ENCODE measurements at places on chromosomes 6 and 20.

DNA sequence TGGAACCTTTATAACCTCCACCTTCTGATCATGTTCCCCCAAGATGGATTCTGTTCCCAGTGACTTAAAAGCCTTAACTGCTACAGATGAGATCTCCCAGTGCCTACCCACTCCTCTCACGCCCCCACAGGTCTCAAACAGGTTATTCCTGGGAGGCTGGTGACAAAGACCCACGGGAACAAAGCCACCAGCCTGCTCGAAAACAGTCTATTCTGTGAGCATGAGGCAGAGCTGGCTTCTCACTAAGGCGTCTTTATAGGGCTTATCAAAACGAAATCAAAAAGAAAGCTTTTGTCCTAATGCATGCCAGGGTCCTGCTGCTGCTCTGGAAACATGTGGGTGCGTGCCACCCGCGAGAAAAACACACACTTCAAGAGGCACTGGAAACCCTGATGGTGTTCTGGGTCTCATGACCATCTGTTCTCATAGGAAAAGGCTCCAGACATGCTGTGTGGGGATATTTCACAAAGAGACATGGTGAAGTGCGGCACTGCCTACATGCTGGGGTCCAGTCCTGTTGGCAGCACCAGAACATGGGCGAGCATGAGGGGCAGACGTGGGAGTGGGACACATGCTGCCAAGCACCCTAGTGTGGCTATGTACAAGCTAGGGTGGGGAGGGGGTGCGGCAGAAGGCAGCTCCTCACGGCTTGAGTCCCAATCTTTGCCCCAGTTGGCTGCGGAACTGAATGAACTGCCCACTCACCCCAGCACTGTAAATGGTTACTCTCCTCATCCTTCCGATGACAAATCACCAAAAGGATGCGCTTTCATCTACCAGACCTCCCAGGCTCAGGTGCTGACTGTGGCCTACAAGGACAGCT is 2.1 kb downstream of the FKBP1A start:
- DNase-seq = no peak

DNA sequence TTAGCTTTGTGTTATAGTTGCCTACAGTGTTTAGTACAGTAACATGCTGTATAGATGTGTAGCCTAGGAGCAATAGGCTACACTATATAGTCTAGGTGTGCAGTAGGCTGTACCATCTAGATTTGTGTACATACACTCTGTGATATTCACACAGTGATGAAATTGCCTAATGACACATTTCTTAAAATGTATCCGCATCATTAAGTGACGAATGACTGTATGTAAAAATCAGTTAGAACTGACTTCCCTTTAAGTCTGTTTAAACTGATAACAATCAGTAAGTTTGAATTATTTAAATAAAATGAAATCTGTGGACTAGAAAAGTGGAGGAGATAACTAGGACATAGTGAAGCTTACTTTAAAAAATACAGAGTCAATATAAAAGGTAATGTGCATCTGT is 176.1 kb downstream of the CDKAL1 start:
- DNase-seq = no peak

GRCh38 chr6:26126394-26127235 is 39.4 kb downstream of the HFE start:
- no peak for DNase-seq

GRCh38 chr20:25054096-25054820 is 3.7 kb downstream of the ACSS1 start:
- no peak for DNase-seq

DNA sequence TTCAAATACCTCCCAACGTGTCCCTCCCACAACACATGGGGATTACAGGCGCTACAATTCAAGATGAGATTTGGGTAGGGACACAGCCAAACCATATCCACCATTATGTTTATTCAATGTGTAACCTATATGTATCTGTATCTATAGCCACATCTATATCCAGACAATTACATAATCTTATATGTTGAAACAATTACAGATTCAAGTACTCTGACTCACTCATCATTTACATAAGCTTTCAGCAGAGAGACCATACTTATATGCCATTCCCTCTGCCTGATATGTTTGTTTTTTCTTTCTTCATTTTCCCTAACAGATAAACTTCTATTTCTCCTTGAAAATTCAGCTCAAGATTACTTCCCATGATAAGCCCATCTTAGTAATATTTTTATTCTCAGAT is 163.6 kb downstream of the LAMA2 start:
- DNase-seq = no peak

GRCh38 chr6:341914-342831 is 49.4 kb upstream of the IRF4 start:
- no peak for DNase-seq

DNA sequence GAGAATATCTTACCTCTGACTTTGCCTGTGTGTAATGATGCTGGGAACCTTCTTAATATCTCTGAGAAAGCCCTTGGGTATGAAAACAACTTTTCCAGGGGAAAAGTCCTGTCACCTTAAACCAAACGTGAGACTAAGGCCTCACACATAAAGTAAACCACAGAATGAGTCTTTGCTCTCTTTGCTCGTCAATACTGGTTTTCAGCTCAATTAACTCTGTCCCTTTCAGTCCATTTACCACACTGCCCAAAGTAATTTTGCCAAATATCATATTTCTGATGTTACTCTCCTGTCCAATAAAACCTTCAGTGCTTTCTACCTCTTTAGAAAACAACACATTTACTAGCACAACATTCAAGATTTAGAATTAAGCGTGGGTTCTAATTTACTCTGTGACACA is 100.5 kb upstream of the HMGCLL1 start:
- DNase-seq = no peak

- no peak for DNase-seq
Measured at GRCh38 chr6:122710908-122711635, 68.4 kb upstream of the FABP7 start.

DNA sequence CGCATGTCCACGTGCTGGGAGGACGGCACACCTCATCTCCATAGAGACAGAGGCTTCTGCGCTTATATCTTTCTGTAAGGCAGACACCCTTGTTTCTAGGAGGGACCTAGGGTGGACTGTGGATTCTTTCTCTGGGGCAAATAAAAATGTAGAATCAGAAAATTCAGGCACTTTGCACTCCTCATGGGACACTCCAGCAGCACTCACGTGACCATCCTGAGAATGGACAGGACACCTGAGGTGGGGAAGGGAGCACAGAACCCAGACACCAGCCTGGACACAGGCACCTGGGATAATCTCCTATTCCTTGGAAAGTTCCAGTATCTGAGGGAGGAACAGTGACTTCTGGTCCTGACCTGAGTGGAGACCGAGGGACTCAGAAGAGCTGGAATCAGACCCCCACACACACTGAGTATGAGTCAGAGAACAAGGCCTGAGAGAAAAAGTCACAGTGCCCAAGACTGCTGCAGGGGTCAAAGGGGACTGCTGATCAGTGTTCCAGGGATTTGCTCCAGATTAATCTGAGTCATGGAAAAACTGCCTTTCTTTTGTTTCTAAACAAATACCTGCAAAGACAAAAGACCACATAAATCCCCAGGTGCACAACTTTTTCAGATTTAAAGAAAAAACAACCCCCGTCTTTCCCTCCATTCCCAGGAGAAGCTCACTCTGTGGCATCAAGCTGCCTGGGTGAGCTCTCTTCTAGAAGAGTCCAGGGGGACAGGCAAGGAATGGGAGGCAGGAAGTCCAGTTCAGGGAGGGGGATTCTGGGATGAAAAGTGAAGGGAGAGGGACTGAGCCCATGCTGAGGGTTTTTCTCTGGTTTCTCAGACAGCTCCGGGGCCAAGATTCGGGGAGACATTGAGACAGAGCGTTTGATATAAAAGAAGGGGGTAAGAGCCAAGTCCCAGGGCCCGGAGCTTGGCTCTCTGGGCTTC is 35.6 kb upstream of the MICB start:
- DNase-seq = no peak

- DNase-seq = no peak
Measured at GRCh38 chr6:85394853-85395538, 54.9 kb upstream of the NT5E start.

DNA sequence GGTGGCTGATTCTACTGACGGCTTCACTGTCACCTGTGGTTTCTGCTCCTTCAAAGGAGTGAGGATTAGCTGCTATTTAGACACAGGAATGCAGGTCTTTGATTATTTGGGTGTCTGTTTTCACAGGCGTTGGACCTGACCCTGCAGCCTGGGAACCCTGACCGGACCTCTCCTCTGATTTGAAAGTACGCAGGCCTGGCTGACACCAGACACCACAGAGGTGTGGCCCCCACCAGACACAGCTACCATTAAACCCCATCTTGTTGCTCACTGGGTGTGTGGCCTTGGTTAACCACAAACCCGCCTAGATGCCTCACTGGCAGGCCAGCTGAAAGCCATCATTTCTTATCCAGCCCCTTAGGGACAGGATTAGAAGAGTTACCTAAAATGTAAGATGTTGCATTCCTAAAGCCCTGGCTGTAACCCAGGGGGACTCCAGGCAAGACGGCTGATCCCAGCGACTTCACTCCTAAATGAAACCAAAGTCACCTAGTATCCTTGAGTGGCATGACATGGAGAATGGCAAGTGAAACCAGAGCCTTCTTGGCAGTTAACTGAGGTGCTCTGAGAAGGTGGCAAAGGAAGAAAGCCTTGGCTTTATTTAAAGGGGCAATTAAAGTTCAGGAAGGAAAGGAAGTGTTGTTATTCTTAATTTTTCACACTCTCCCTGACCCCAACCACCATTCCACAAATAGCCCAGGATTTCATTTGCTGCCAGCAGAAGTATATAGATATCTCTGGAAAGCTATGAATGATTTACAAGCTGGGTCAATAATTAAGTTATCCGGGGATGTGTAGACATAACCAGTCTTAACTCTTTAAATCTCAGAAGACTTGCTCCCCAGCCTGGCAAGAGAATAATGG is 169.9 kb downstream of the QRSL1 start:
- no peak for DNase-seq

GRCh38 chr6:52337633-52338290 is 24.2 kb upstream of the PAQR8 start:
- DNase-seq = no peak

DNA sequence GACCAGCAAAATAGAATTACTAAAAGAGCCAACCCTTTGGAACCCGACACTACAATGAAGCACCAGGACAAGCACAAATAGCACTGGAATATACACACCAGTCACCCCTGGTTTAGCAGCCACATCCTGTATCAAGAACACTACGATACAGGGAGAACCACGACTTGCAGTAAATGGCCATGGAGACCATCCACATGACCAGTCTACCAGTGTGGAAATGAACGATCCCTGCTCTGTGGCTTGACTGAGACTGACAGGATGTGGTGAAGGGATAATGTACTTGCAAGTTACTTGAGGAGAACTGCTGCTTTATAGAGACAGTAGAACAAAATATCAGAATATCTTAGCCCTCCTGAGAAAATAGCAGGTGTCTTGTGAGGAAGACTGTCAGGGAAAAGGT is 169.6 kb downstream of the COL9A1 start:
- no peak for DNase-seq

- DNase-seq = no peak
Measured at GRCh38 chr20:19785173-19785982, 27.3 kb downstream of the RIN2 start.

DNA sequence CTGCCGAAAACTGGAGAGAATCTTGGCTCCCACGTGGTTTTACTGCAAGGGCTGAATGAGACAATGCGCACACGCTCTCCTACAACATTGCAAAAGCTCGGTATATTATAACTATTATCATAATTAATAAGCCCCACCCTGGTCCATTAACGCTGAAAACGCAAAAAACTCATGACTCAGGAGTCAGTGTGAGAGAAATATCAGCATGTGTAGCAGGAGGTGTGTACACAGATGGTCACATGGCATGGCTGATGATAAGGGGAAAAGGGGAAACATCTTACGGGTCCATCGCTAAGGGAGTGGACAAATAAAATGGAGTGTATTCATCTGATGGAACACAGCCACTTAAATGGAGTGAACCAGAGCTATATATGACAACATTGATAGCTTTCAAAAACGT is 29.2 kb downstream of the CDH22 start:
- DNase-seq = no peak

DNA sequence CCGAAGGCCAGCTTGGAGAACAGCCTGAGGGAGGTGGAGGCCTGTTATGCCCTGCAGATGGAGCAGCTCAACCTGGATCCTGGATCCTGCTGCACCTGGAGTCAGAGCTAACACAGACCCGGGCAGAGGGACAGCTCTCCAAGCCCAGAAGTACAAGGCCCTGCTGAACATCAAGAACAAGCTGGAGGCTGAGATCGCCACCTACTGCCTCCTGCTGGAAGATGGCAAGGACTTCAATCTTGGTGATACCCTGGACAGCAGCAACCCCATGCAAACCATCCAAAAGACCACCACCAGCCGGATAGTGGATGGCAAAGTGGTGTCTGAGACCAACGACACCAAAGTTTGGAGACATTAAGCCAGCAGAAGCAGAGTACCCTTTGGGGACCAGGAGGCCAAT is 223.5 kb upstream of the ID4 start:
- DNase-seq = no peak

DNA sequence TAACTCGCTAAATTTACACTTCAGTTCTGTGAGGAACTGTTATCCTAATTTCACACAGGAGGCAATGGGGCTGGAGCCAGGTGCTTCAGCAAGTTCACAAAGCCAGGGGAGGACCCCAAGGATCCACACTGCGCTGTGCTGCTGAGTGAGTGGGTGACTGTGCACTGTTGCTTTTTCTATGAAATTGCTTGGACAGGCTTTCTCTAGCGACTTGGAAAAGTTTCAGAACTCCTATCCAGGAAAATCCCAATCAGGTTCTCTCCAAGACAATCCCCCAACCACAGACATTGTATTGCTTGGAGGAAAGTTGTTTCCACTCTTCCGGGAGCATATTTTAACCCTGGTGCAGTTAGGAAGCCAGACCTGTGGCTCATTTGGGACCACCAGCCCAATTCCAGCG is 175.9 kb upstream of the CST7 start:
- DNase-seq = no peak

GRCh38 chr6:34616227-34616585 is 60.1 kb upstream of the SPDEF start:
- DNase-seq = no peak

GRCh38 chr6:19463925-19464324 is 373.2 kb upstream of the ID4 start:
- no peak for DNase-seq

DNA sequence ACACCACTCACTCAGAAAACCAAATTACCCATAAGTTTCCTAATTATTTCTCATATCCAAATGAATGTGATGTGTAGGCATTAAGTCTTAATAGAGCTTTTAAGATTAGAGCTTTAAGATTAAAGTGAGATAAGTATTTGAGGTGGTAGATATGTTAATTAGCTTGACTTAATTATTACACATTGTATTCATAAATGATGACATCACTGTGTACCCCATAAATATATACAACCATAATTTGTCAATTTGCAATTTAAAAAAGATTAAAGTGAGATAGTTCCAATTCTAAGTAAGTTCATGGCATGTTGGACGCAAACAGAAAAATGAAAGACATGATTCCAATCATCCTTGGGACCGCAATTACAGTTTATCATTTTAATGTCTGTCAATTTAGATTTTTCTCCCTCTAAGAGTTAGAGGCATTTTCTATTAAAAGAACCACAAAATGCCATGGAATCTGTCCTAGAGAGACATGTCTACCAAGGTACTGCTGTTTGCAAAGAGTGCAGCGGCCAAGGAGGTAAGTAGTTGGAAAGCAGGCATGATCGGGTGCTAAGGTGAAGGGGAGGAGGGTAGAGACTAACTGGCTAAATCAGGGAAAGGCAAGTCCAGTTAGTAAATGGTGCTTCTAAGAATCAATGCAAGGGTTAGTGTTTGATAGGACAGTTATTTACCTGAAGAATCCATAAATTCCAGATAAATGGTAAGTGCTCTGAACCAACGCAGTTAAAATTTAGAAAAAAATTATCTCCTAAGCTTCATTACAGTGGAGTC is 65.7 kb downstream of the CHD6 start:
- no peak for DNase-seq

- DNase-seq = no peak
Measured at GRCh38 chr20:26169506-26169905, 472.9 kb upstream of the ZNF337 start.
